ENCODE measurements at places on chromosomes 7 and 10. TPM values are rescaled to one million over a fixed set of nuclear protein-coding genes. Genes with fewer than 3 reads are reported as not detected.

DNA sequence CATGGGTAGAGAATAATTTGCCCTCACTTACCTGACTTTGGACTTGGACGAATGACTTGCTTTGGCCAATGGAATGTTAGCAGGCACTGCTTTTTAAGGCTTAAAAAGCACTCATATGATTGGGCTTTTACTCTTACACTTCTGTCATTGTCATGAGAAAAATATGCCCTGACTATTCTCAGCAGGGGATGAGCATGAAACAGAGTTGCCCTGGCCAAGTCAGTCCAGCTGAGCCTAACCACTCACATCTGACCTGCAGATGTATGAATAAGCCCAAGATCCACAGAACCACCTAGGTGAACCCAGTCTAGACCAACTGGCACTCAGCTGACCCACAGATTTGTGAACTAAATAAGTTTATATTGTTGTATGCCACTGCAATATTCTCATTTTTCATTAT, 573.5 kb downstream of the TNS3 start:
- no peak for DNase-seq

DNA sequence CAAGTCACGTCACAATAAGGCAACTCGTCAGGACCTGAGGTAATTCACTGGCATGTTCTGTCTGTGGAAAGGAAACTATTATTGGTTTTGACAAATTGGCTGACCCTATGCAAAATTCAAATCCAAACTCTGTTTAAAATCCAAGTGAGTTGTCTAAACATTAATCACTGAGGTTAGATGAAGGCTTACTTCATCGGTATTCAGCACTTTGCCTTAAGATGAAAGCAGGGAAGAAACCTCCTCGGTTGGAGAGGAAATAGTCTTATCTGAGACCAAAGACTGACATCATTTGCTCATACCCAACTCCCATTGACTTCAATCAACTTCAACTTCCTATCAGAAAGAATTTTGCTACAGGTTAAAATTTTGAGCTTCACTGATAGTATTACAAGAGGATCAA, 355.1 kb upstream of the MBL2 start:
- no peak for DNase-seq

DNA sequence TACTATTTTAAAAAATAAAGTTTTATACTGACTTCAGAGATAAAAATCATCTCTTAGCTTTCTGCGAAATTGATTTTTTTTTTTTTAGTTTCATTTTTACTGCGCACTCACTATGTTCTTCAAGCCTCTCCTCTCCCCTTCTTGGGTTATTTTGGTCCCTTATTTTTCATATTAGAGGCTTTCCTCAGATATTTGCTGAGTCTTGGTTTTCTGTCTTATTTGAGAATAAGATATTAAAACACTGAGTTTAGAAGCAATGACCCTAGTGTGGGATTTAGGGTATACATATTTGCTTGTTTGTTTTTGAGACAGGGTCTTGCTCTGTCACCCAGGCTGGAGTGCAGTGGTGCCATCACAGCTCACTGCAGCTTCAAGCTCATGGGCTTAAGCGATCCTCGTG, 59.9 kb downstream of the SND1 start:
- DNase-seq, result no peak

- peak; percentile 2 for DNase-seq
Measured at GRCh38 chr7:141231018-141231792, 157.3 kb downstream of the TMEM178B start.

PNLIPRP1 gene
- polyA plus RNA-seq, result not detected

TCF7L2 gene
- 48.8 TPM for polyA plus RNA-seq

ECHDC3 gene
- 6.7 TPM for polyA plus RNA-seq

DNA sequence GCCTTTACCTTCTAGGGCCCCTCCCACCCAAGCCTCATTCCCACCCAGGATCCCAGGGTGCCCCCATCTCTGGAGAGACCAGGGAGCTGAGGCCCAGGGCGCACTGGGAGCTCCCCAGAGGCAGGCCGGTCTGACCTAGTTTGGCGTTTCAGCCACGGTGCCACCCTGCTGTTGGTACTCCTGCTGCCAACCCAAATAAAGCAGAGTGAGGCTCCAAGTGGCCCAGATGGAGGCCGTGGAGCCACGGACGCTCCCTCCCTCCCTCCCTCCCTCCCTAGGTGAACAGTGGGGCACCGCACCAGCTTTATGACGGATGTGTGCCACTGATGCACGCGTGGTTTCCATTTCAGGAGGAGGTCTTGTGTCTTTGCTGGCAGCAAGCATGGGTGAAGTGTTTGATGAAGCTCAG, 1.8 kb downstream of the INPP5A start:
- no peak for DNase-seq

GRCh38 chr10:77104459-77104980, 533.1 kb downstream of the KCNMA1 start:
- DNase-seq, result peak; percentile 32

- DNase-seq, result no peak
Measured at GRCh38 chr10:91328320-91328984, 81.7 kb upstream of the HECTD2 start.

GRCh38 chr10:123604506-123604905, 61.6 kb upstream of the GPR26 start:
- no peak for DNase-seq

HMX2 gene
- 2.8 TPM for polyA plus RNA-seq

DPP6 gene
- 155 TPM for polyA plus RNA-seq

- DNase-seq, result no peak
Measured at GRCh38 chr10:20233423-20233822, 417.2 kb downstream of the PLXDC2 start.

NME8 gene
- polyA plus RNA-seq, result not detected

- DNase-seq, result no peak
Measured at GRCh38 chr10:132152896-132153580, 33.7 kb upstream of the DPYSL4 start.

DNA sequence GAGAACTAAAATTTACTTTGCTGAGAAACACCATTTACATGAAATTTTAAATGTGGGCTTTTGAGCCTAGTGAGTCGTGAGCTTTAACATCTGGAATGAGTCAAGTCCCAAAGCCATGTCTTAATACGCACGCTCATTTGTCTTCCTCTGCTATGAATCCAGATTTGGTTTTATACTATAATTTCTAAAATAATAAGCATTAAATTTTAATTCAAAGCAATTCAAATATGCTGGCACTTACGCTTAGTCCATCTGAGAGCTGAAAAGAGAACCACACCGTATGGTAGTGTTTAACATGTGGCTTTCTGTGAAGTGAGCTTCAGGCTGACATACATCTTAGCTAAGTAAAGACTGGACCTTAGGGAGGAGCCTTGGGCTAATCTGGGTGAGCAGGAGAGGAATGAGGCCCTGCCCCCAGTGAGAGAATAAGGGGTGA, 52.2 kb downstream of the CUBN start:
- no peak for DNase-seq

- DNase-seq, result no peak
Measured at GRCh38 chr7:117152213-117153007, 170.4 kb downstream of the WNT2 start.

GRCh38 chr10:19592276-19592675, 224.0 kb upstream of the PLXDC2 start:
- DNase-seq, result no peak

DNA sequence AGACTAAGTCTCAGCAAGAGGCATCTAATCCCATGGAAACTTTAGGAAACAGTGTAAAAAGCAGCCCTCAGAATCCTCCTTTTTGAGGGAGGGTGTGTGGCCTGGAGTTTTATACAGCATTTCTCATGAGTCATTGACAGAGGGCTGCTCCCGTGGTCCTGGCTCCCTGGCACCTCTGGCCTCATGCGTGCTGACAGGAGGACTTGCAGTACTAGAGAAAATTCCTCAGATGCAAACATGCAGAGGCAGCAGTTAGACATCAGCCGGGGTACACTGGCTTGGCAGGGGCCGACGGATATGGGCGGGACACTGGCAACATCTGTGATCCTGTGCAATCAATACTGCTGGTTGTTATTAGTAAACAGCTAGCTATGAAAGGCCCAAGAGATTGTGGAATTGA, 925.1 kb upstream of the CELF2 start:
- DNase-seq, result no peak

DNA sequence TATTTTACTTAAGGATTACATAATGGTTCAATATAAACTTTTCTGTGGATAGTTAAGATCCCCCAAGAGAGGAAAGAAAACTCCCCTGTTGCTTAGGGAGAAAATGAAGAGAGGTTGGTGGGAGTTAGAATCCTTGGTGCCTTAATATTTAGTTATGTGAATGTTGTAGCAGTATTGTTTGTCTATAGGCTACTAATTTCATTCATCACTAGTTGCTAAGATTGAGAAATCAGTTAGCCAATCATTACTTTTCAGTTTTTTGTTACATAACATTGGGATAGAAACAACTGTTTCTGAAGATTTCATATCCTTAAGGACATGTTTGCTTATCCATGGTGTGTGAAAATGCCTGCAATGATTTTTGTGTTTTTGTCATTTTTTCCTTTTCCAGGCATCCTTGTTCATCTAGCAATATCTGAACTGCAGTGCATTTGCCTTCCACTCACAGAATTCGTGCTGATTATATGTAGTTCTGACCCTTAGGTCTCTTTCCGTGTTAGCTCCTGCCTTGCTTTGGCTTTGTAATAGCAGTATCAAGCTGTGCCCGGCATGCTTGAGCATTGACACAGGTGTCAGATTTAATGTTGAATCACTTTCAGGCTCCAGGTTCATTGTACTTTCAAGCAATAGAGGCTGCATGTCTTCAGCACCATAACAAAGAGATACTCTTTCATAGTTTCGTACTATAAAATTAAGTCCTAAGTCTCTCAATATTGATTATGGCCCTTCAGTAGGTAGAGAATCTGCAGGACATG, 85.0 kb downstream of the PODXL start:
- DNase-seq, result no peak

- peak; percentile 66 for DNase-seq
Measured at GRCh38 chr7:96321658-96322372, at the start of gene SLC25A13. Gene SLC25A13, minus strand, starts transcription at chr7:96322098. Its CDS starts 142 bp downstream, at chr7:96321956.

DNA sequence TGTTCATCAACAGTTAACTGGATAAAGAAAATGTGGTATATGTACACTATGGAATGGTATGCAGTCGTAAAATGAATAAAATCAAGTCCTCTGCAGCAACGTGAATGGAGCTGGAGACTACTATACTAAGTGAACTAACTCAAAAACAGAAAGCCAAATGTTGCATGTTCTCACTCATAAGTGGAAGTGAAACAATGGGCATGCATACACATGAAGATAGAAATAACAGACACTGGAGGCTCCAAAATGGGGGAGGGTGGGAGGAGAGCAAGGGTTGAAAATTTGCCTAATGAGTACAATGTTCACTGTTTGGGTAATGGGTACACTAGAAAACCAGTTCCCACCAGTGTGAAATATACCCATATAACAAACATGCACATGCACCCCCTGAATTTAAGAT, 179.5 kb downstream of the ZWINT start:
- no peak for DNase-seq

DNA sequence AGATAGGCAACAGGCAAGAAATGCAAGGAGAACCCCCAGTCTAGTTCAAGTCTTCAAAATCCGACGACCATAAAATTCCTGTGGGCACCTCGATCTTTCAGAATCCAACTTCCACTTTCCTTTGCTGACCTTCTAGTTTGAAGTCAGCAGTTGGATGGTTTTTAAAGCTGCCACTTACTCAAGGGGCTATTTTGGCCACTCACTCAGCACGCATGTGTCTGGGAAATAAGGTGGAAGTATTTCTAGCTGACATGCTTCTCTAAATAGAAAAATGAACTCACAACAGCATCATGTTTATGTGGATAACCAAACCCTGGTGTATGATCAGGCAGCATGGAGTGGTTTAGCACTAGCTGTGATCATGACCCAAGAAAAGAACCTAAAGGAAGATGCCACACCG, at the start of gene NRAP:
TSS of gene NRAP (minus strand) at position 134 of the 400 bp plus-strand sequence. CDS start 159 bp downstream, outside the sequence.
- DNase-seq, result no peak

DNA sequence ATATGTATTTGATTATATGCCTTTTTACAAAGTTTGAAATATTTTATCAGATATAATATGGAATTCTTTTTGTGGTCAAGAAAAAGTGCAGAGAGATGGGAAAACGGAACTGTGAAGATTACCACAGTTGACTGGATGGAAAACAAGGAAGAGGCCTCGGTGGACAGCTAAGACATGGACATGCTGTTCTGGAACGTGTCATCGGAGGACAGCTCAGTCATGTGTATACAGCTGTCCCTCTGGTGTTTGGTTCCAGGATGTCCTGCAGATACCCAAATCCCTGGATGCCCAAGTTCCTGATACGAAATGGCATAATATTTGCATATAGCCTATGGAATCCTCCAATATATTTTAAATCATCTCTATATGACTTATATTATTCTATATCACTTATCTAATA, 49.4 kb downstream of the TRIL start:
- DNase-seq, result no peak

- no peak for DNase-seq
Measured at GRCh38 chr10:6603142-6604125, 23.4 kb upstream of the PRKCQ start.

GRCh38 chr7:70571403-70571934, 560.5 kb upstream of the GALNT17 start:
- DNase-seq, result no peak

DNA sequence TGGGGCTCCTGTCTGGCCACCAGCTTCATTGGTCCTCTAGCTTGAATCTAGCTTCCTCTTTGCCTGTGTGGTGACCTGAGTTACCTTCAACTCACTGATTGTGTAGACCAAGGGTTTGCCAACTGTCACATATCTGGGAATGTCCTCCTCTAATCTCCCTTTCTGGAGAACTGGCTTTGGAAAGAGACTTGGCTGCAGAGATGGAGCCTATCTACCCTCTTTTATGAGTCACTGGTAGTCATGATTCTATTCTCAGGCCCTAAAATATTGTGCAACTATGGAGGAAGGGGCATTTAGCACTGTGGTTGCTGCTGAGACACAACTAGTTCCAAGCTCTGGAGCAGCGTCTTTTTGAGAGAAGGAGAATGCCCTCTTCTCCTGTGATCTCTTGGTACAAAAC, 691.3 kb downstream of the KCNMA1 start:
- DNase-seq, result no peak

DNA sequence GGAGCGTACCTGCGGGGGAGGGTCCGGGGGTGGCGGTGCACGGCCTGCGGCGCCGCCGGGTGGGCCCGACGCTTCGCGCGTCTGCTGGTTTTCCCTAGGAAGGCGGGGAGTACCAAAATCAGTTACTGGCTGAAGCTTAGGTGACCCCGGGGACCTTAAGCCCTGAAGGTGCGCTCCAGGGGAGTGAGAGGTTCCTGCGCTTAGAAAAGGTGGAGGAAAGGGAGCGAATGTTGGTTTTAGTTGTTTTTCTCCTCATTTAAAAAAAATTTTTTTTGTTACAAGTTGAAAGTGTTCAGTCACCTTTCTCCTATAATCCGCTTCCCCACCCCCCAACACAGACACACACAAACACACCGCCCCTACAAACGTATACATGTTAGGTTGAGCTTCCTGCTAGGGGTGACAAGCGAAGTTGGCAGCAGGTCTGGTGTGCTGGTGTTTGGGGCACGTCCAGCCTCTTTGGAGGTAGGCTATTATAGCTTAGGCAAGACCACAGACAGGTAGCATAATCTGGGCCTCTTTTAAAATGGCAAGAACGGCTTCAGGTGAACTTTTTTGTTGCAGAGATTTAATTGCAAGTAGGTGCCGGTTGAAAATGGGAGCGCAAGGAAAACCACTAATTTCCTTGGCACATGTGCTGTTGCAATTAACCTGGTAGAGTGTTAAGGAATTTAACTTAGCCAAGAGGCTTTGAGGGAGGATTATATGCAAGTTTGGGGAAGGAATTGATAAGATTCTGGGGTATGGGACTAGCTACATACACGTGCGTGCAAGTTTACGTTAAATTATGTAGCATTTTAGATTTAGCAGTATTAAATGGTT, 945 bp downstream of the ADD3 start:
- DNase-seq, result no peak

GRCh38 chr7:87712571-87712970, 84.4 kb downstream of the RUNDC3B start:
- no peak for DNase-seq

Measured in left renal pelvis (tissue), 4 donors.